ENCODE measurements at places on chromosomes 13 and 19.
A peak's percentile ranks its signal among the peaks of the same experiment; 100 is the strongest.

GRCh38 chr19:18951721-18952281, 10.8 kb upstream of the HOMER3 start:
- no peak for DNase-seq

DNA sequence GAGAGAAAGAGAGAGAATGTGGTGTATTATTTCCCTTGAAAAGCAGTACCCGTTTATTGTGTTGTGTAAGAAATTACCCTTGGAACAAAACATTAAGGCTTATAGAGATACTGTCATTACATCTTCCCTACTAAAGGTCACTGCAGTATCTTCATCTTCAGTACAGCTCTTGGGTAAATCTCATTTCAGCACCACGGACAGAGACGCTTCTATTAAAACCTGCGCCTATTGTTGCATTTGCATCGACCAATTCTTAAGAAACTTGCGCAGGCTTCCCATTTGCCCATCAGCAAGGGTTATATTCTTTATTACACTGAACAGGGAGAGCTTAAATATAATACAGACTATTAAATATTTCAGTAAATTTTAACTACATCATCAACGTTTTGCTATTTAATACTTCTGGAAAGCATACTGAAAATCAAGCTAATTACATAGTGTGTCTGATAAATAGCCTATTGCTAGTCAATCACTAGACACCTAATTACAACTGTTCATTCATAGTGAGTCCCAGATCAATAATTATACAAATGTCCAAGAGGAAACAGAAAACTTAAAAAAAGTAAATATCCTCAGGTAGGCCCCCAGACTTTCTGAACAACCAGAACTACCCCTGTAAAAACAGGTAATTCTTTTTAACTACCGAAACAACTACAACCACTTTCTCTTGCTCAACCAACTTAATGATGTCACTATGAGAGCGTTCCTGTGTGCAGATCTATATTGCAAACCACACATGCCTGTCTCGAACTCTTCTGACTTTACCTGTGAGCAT, 350.6 kb downstream of the LIG4 start:
- no peak for DNase-seq

DNA sequence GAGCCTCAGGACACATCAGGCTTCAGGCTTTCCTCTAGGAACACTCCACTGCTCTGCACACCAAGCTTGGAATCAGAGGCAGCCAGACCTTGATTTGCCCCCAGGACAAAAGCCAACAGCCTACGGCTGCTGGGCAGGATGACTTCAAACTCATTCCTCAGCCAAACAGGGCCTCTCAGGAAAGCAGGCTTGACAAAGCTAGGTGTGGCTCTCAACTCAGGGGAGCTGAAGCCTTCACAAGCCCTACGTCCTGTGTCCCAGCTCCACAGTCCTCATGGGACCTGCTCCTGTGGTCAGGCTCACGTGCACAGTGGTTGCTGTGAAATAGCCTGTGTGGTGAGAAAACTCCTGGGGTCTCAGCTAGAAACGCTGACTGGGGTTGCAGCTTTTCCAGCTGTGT, 398.9 kb upstream of the ZNF507 start:
- no peak for DNase-seq

DNA sequence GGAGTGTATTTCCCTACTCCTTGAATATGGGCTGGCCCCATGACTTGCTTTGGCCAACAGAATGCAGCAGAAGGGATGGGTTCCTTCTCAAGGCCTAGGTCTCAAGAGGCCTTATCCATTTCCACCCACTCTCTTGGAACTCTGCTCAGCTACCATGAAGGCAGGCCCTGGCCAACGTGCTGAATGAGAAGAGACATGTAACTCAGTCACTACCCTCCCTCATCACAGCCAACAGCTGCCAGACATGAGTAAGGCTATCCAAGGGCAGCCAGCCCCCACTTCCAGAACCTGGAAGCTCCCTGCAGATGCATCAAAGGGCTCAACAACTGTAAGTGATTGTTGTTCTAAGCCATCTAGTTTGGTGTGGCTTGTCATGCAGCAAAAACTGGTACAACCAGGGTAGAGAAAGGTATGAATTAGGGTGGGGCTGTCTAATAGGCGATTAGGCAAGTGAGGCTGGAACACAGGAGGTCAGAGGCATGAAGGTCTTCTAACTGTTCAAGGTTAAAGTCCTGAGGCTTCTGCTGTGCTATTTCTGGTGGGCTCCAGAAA, 1.4 kb upstream of the RASL11A start:
- no peak for DNase-seq

GRCh38 chr13:94329277-94329676, 150.2 kb downstream of the DCT start:
- DNase-seq, result no peak

- no peak for DNase-seq
These were observed 4.8 kb downstream of the SYNGR4 start for GRCh38 chr19:48368936-48369335.

DNA sequence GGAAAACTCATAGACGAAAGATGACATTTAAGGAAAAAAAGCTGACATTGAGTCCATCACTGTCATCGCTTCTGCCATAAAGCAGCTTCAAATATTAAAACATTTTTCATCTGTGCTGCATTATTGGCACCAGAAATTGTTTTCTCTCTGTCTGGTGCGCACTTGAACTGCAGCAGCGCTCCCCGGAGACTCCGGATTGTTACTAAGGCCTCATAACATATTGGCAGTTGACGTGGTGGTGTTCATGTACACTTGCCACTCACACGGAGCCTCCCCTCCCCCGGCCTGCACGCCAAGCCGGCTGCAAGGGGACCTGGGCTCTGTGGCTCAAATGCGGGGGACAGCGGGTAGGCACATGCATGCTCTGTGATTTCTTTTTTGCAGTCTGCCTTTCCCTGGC, 203.2 kb downstream of the TSHZ3 start:
- no peak for DNase-seq

GRCh38 chr19:5093948-5094718, 125.2 kb downstream of the KDM4B start:
- no peak for DNase-seq

DNA sequence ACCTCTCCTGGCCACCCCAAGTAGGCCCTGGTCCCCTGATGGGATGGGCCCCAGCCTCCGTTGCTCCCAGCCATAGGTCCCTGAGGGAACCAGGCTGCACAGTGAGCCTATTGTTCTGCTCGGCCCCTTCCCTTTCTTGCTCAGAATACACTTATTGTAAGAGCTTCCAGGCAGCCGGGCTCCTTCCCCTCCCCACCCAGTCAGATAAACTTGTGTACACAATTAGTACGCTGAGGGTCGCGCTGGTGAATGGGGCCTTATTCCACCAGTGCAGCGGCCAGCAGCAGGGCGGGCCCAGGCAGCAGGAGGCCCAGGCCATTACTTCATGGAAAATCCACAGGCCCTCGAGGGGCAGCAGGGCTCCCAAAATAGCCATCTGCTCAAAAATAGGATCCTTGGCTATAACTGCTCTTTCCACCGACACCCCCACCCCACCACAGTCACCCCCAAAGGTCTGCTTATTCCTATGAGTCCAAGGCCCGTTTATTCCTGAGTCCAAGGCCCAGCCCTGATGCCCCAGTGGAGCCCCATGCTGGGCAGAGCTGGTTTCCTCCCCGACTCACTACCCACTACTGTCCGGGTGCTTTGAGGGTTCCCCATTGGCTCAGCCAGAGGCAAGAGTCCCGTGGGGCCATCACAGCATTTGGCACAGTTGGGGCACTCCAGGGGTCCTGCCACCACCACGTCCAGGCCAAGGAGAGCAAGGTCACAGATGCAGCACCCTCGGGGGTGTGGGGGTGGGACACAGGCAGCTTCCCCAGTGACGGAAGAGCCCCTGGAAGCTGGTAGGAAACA, 22.1 kb downstream of the CAPN12 start:
- no peak for DNase-seq

GRCh38 chr13:98406427-98406826, 170.5 kb downstream of the STK24 start:
- DNase-seq, result no peak

- no peak for DNase-seq
These were observed 27.7 kb downstream of the BLOC1S3 start for GRCh38 chr19:45206328-45206727.

DNA sequence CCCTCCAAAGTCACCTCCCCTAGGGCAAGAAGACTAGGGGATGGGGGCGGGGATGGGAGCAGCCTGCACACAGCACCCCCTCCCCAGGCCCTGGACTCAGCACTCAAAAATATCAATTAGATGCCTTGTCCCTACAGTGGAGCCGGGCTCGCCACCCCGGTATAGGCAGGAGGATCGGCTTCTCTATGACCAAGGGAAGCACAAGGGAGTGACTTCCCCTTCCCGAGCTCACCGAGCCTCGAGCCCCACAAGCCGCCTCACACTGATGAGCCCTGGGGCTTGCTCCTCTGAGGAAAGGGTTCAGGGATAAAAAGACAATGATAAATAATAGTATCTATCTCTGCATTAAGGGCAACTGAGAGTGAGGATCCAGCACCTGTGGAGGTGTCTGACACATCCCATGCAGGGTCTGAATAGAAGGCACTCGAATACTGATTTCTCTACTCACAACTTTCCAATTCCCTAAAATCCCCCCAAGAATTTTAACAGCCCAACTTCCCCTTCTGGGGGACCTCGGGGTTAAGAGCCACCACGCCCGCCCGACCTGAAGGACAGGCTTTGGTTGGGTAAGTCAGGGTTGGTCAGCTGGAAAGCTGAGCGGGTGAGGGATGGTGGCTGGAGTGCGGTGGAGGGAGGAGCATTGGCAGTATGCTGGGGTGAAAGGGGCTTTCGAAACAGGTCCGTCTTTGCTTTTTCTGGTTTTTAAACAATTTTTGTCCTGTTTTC, 51.3 kb downstream of the STK24 start:
- no peak for DNase-seq

- no peak for DNase-seq
These were observed 818.6 kb downstream of the SLITRK6 start for GRCh38 chr13:84980571-84980970.

DNA sequence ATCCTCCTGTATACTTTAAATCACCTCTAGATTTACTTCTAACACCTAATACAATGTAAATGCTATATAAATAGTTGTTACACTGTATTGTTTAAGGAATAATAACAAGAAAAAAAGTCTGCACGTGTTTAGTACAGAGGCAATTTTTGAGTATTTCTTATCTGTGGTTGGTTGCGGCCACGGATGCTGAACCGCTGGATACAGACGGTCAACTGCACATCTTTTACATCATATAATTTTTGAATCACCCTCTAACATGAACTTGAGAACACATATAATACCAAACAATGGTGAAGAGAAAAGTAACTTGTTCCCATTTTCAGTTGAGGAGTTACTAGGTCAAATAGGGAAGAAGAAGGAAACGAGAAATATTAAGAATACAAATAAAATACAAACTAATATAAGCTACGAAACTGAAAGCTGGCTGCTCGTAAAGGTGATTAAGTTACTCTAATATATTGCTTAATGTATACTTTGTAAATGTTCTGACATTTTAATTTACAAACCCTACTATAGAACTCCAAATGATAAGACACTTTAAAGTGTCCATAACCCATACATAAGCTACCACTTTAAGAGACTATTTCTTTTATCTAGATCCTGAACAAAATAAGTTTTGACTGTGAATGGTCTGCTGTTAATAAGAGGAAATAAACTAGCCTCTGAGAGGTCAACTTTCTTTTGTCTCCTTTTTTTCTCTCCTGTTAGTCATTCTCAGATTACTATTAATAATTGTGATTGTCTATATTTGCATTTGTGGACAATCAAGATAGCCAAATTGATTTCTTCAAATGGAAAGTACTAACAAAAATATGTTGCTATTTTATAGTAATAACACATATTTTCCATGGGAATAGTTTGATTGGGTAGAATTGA, 457.4 kb downstream of the DIAPH3 start:
- DNase-seq, result no peak

GRCh38 chr19:2330255-2330631, 1.8 kb downstream of the SPPL2B start:
- DNase-seq, result no peak

- no peak for DNase-seq
These were observed 5.5 kb upstream of the NDUFS7 start for GRCh38 chr19:1377965-1378785.

DNA sequence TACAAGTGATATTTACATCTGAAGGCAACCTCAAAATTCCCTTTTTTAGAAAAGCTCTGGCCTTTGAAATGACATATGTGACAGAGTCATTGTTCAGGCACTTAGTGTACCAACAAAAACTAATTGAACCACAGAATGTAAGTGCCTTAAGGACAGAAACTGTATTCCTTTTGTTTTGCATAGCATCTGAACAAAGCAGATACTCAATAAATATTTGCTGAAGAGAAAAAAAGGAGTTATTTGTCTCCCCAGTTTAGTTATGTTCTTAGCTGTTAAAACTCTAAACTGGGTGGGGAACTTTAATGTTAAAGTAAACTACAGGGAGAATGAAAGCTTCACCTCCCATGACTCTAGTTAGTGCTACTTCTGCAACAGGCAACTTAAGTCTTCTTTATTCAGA, 56.8 kb upstream of the KLF5 start:
- no peak for DNase-seq

GRCh38 chr19:2039089-2039958, 11.7 kb downstream of the MKNK2 start:
- no peak for DNase-seq

DNA sequence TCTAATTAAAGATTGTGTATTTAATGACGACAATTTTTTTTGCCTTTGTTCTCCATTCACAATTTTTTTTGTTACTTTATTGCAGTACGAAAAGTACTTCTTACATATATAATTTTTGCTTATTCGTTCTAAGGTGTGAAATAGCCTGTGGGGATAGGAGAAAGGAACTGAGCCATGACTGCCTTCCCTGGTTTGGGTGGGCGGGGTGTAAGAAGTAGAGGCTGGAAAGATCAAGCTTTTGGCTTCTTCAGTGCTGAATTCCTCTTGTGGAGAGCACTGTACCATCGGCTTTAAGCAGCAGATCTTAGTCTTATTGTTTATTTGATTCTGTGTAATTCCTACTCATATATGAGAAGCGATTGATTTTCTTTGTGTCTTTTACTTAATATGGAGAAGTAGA, 115.8 kb downstream of the NBEA start:
- DNase-seq, result no peak

- peak; percentile 55 for DNase-seq
These were observed 4.8 kb downstream of the SLC17A7 start for GRCh38 chr19:49436381-49437017.

DNA sequence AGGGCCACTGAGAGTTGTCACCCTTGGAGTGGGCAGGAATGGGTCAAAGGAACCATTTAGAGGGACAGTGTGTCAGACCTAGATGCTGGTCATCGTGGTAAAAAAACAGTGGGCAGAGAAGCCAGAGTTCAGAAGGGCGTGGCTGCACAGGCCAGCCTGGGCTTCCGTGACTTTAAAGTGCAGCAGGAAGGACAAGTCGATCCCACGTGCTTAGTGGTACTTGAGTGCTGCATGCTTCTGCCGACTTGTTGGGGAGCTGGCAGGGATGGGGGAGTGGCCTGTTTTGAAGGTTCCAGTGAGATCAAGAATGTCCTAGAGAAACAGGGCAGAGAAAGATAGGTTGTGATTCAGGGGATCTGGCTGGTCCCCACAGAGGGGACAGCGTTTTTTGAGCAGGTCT, 17.0 kb downstream of the LYL1 start:
- no peak for DNase-seq

- DNase-seq, result no peak
These were observed 45.6 kb downstream of the LHFPL6 start for GRCh38 chr13:39557285-39557955.

GRCh38 chr13:97999653-98000052, 46.2 kb downstream of the IPO5 start:
- DNase-seq, result no peak

All from CD4-positive, alpha-beta T cell treated with Interferon alpha-2 for 1 hour (primary cell).